Ureter (tissue), 1 donor: ENCODE measurements at places on chromosomes 4 and X.
A peak's percentile ranks its signal among the peaks of the same experiment; 100 is the strongest.

DNA sequence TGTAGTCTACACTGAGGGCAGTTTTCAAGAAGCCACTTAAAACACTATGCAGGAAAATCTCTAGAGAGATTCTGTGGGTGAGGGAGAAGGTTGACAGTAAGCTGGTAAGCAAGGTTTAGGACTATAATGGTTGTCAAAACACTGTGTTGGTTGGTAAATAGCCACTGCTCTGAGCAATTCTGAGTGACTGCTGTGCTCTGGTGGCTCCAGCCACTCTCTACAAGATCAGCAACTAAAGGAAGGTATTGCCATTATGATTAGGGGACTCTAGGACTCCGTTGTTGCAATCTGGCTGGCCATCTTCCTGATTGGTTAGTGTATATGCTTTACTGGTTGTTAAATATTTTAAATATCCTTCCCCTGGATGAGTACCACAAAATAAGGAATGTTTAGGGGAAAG lies 5.5 kb upstream of the FAM47E start:
- DNase-seq, result no peak

GRCh38 chr4:186144198-186144945 lies 39.9 kb downstream of the FAM149A start:
- peak; percentile 71 for DNase-seq

- no peak for DNase-seq
These were observed 580.0 kb downstream of the GALNTL6 start for GRCh38 chr4:172393220-172393619.

- no peak for DNase-seq
These were observed 26.9 kb downstream of the NKX1-1 start for GRCh38 chr4:1379351-1379781.

DNA sequence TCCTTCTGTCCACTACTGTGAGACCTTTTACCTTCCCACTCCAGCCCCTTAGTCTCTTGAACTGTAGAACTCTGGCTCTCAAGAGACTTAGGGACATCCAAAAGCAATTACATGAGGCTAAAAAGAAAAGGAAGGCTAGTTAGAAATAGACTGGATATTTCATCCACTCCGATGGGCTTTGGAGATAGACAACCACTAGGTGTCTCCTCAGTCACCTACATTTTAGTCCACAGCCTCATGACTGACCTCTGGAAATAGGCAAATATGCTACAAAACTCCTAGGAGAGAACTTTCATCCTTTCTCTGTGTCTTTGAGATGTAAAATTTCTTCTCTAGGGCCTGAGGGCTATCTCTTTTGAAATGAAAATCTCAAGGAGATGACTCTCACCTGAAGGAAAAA lies 45.1 kb upstream of the LAMP2 start:
- DNase-seq, result no peak

DNA sequence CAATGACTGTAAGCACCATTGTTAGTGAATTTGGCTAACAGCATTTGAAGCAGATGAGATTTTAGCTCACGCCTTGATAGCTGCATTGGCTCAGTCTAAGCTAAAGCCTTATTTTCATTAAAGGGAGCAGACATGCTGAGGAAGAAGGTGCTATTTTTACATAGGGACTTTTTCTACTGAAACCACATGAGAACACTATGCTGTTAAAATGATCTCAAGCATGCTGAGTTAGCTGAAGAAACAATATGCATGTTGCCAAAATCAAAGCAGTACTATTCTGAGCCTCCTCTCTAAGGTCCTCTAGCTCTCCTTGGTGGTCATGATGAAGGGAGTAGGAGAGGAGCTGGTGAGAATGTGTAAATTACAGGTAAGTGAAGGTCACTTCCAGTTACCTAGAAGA lies 134.4 kb upstream of the JADE1 start:
- no peak for DNase-seq

DNA sequence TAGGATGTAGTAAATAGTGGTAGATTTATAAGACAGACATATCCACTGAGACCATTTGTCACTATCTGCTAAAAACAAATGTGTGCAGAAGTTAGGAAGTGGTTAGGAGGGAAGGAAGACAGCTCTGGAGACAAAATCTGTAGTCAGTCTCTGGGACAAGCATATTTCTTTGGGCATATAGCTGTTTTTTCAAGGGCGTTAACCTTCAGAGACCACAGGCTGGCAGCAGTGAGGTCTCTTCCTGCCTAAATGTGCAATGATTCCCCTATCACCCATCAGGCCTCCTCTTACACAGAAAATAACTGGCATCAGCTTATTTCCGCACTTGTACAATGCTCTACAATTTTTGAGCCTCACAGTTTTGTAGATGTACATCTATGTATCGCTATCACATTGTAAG lies 6.5 kb downstream of the TMEM150C start:
- DNase-seq, result no peak

DNA sequence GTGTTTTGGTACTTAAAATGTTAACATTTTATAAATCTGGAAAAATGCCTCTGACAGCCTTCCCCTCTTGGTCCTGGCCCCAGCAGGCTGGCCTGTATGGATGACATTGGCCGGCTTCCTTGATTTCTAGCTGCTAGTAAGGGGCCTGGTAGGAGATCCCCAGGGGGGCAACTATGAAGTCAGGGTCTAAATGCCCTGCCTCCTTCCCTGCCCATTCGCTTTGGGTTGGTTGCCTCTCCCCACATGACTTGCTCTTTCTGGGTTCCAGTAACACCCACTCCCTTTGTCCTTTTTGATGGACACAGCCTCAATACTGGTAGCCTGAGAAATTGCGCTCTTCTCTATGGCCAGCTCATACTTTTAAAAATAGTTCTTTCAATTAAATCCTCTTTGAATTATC lies 78.0 kb upstream of the MAD2L1 start:
- DNase-seq, result no peak

DNA sequence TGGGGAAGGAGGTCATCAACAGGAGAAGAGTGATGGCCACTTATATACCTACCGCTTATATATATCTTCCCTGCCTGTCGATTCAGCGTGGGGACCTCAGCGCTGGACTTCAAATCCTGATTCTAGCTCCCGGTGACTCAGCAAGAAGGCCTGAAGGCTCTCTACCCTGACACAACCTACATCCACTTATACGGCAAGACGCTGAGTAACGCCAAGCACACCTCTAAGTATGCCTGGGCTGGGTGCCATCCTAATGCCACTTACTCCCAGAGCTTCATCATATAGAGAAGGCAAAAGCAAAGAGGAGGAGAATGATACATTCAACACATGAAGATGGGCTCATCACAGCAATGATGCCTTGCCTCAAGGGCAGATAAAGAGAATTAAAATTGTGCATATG lies 198.3 kb downstream of the CHIC2 start:
- no peak for DNase-seq

GRCh38 chr4:186825069-186825468 lies 101.4 kb upstream of the FAT1 start:
- no peak for DNase-seq

DNA sequence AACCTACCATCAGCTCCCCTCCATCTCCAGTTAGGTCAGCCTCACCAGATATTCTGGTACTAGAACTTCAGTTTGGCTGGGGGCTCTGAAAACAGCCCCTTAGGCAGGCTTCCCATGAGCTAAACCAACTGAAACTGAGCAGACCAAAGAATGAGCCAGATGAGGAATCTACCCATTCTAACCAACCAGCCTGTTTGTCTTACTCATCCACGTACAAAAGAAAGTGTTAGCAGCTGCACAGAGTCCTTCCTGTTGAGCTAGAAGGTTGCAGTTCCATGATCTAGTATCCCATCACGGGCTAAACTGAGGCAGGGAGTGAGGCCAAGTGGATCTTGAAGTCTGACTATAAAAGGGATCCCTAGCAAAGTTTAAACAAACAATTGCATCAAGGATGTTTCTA lies 17.5 kb downstream of the MAGEA9B start:
- peak; percentile 14 for DNase-seq

DNA sequence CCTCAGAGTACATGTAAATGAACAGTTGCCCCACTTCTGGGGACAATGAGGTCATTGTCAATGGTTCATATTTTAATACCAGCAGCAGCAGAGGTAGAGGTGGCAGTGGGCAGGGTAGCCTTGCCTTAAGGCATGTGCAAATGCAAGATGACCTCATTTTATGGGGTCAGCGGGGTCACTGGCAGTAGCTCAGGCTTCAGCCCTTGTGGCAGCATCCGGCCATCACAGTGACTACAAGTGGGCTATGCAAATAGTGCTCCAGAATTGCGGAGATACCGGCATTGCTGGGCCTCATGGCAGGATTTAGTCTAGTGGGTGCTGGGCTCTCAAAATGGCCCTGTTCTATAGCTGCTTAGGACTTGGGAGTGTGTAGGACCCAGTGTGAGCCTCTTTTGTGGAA lies 144.7 kb downstream of the FAM47A start:
- DNase-seq, result no peak

DNA sequence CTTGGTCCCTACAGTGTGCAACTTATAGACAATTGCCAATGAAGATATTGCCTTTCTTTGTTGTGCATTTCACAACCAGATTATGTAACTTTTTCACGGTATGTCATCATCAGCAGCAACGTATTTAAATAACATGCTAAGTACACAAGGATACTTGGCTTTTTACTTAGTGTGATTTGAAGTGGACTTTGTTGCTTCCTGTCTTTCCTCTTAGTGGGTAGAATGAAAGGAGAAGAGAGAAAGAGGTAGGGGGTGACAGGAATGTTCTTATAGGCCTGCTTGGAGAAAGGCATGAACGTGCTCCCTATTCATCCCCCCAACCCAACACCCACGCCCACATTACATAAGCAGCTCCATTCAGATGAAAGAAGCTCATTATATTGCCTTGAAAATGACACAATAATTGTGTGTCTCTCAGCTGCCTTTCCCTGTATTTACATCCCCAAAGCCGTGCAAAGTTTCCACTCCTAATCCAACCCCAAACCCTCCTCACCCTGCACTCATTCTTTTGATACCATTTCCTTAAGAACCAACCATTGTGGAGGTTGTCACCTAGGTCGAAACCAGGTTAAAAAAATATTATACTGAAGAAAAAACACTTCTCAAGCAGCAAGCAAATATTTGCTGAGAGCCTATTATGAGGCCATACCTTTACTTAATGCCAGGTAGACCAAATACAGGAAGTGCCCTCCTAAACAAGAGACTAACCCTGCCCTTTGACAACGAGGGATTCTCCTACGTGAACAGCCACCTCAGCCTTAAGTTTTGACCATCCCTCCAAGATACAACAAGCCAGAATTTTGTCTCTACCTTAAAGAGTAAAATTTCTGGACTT lies 25.2 kb upstream of the GK start:
- DNase-seq, result no peak

- DNase-seq, result no peak
These were observed 56.4 kb downstream of the SCFD2 start for GRCh38 chr4:53309321-53310040.

DNA sequence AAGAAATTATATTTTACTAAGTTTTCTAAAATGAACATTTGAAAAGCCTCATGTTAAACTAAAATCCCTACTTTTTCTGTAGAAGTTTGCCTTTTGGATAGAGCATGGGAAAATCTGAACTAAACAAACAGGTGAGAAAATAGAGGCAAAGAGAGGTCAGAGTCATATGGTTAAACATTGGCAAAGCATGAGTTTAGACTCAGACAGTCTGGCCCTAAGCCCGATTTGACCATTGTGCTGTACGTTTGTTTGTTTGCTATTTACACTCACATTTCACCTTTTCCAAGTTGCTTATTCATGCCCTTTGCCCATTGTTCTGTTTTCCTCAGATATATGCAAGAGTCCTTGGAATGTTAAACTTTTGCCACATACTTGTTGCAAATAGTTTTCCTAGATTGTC lies 85.4 kb downstream of the TIGD2 start:
- no peak for DNase-seq

DNA sequence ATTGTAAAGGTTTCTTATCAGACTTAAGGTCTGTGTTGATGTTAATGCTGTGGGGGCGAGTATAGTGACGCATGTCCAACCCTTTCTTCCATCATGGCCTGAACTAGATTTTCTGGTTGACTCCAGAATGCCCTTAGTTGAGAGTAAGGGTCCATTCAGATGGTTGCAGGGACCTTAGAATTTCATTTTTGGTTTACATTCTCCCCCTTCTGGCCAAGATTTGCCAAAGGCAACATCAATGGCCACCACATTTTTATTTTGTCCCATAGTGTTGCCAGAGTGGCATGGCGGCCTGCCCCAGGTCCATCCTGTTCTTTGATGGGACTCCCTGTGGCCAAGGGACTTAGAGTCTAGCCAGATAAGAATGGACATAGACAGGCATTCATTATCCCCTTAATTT lies 368.5 kb downstream of the GPM6A start:
- no peak for DNase-seq
